ENCODE measurements at places on chromosomes 5 and 9.

DNA sequence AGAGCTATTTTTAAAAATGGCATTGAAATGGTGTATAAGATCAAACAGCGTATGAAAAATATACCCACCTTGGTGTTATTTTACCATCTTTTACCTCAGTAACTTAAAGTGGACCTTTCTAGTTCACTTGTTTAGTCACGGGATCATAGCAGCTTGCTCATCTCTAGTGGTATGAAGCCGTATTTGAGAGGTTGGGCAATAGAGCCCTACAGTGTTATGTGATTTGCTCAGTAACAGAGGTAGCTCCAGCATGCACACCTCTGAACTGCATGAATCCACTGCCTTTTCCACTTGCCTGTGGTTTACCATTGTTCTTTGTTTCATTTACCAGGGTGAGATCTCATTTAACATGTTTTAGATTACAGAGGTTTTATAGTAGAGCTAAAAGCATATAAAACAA lies 134.4 kb downstream of the ATG10 start:
- DNase-seq = no peak

DNA sequence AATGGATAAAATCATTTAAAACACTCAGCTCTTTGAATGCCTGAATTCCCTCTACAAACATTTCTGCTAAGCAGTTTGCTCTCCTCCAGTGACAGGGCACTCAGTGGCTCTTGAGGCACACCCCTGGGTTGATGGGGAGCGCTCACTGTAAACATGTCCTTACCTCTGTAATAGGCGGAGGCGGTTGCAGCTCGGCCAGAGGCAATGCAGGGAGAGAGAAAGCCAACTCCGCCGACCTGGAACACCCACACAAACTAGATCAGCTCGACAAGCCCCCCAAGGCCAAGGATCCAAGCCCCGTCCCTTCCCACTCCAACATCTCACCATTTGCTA lies 329 bp downstream of the CDC23 start:
- DNase-seq = peak; percentile 56

DNA sequence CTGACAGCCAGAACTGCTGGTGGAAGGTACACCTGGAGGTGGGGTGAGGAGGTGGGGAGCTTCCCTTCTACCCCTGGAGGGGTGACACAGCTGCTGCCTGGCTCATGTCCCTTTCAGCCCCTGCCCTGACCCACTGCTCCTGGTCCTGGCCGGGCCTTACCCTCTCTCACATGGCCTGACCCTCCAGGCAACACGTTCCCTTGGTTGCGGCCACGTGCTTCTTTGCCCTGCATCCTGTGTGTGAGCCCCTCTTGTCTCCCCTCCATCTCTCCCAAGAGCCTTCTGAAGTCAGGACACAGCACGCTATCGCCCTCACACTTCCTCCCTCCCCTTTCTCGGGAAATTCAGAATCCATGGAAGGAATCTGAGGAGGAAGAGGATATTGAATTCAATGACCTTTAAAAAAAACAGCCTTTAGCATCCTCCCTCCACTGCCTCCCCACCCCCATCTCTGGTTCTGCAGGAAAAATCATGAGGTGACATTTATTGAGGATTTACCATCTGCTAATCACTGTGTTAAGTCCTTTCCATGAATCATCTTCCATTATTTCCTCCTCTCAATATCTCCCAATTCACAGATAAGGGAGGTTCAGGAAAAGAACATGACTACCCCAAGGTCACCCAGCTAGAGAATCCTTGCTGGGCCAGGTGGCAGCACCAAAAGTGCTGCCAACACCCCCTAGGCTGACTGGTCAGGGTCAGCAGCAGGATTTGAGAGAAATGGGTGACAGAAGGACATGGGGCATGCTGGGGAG lies 8.3 kb downstream of the AQP3 start:
- no peak for DNase-seq

- DNase-seq = no peak
Measured at GRCh38 chr9:22044583-22044982, 35.5 kb upstream of the CDKN2B start.

GRCh38 chr5:18078157-18078556 lies 443.9 kb downstream of the TAF11L14 start:
- no peak for DNase-seq

GRCh38 chr5:139312075-139312474 lies 18.5 kb downstream of the MATR3 start:
- DNase-seq = no peak

- no peak for DNase-seq
Measured at GRCh38 chr5:122755783-122756182, 19.1 kb upstream of the SNX2 start.

DNA sequence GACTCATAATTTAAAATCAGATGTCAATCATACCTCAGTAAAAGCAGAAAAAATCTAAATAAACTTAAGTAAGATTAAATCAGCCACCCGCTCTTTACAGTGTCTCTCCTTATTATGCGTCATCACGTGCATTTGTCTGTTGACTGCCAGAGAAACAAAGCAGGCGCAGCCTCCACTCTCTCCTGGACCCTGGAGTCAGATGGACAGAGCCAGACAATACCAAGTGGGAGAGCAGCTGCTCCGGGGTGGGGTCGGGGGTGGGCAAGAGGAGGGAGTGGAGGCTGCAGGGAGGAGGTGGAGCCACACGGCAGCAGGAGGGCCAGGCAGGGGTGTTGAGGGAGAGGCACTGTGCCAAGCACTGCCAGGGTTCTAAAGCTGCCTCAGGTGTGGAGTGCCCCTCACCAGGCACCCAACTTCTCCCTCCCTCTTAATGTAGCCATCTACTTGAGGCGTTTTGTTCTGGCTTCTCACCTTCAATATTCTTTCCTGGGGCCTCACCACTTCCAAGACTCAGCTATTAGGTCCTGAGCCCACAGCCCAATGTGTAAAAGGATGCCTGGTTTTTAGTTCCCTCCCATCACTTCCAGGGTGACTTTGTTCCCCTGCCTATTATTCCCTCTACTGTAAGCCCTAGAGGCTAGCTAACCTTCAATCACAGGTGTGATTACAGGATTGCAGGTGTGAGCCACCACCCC lies 96.3 kb downstream of the GLDC start:
- no peak for DNase-seq

GRCh38 chr9:77981332-77981731 lies 50.3 kb downstream of the GNAQ start:
- DNase-seq = peak; percentile 7

- DNase-seq = no peak
Measured at GRCh38 chr5:173928871-173929574, 40.9 kb downstream of the CPEB4 start.

GRCh38 chr5:127428748-127429147 lies 88.7 kb upstream of the PRRC1 start:
- no peak for DNase-seq

GRCh38 chr5:29899583-29899982 lies 1293.9 kb upstream of the CDH6 start:
- DNase-seq = peak; percentile 14

DNA sequence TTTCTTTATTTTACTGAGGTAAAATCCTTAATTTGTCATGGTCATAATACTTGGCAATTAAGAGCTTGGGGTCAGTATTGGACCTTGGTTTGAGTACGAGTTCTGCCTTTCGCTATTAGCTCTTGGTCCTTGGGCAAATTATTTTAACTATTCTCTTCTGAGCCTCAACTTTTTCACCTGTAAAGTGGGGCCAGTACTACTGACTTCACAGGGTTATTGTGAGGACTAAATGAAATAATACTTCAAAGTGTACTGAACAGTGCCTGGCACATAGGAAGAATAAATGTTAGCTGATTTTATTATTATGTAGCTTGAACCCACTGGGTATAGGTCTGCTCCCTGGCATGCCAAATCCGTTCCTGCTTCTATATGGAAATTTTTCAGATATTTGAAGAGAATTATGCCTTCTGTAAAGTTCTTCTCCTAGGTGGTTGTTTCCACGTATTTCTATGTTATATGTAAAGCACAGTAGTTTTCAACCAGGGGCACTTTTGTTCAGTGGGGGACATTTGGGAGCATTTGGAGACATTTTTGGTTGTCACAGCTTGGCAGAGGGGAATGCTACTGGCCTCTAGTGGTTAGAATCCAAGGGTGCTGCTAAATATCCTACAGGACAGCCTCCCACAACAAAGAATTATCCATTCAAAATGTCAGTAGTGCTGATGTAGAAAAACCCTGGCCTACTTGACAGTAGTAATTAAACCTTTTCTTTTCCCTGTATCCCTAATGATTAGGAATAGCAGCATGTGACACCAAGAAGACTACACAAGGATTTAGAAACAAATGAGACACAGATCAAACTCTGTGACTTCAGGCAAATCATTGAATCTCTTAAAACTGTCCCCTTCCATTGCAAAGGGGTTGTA lies 4.5 kb downstream of the RCL1 start:
- peak; percentile 37 for DNase-seq

DNA sequence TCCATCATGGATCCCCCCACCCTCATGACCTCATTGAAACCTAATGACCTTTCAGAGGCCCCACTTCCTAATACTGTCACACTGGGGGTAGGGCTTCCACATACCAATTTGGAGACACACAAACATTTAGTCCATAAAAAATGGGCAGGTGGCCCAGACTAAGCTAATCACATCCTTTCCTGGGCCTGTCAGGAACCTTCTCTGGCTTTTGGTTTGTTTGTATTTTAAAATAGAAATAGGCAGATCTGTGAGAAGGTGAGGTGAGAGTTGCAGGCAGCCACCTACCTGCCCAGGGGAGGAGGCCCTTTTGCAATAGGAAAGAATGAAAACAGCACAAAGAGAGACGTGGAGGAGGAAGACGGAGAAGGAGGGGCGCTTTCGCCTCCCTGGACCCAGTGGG lies 90.2 kb upstream of the BOD1 start:
- DNase-seq = no peak

DNA sequence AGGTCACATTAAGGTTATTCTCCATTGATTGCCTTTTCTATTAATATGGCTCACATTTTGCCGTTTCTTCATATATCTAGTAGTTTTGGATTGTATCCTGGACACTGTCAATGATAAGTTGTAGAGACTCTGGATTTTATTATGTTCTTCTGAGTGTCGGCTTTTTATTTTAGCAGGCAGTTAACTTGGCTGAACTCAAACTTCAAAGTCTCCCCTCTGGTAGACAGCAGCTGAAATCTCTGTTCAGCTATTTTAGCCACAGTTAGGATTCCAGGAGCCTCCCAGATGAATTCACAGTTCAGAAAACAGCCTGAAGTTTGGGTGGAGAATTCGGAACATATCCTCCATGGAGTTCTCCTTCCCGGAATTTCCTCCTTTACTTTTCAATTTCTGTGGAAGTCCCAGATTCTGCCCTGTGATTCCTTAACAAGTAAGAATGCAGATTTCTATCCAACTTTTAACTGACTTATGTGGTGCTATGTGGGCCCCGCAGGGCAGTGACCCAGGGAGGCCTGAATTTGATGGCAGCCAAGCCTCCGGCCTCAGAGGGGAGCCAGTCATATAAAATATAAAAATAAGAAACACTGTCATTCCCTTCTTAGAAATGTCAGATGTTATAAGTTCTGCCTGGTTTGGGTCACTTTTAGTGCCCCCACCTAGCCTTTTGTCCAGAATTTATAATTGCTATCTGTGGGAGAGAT lies 39.3 kb upstream of the MVB12B start:
- no peak for DNase-seq

DNA sequence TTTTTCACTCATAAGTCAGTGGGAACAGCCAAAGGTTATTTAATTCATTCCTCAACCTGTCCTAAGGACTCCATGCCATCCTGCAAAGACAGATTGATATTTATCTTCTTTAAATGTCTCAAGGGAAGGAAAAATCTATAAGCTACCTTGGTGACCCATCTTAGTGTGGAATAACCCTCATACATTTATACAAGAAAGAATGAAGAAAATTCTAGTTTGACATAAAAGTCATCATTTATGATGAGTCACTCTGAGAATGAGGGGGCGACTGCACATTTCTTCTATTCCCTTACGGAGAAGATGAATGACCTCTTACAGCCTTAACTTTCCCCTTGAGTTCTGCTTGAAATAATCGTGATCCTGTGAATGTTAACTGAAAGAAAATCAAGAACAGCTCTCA lies 26.8 kb upstream of the NUDT12 start:
- DNase-seq = no peak

GRCh38 chr9:95007226-95007869 lies 280.8 kb downstream of the AOPEP start:
- peak; percentile 52 for DNase-seq

- DNase-seq = peak; percentile 64
Measured at GRCh38 chr9:133792721-133793470, 54.7 kb upstream of the SARDH start.

DNA sequence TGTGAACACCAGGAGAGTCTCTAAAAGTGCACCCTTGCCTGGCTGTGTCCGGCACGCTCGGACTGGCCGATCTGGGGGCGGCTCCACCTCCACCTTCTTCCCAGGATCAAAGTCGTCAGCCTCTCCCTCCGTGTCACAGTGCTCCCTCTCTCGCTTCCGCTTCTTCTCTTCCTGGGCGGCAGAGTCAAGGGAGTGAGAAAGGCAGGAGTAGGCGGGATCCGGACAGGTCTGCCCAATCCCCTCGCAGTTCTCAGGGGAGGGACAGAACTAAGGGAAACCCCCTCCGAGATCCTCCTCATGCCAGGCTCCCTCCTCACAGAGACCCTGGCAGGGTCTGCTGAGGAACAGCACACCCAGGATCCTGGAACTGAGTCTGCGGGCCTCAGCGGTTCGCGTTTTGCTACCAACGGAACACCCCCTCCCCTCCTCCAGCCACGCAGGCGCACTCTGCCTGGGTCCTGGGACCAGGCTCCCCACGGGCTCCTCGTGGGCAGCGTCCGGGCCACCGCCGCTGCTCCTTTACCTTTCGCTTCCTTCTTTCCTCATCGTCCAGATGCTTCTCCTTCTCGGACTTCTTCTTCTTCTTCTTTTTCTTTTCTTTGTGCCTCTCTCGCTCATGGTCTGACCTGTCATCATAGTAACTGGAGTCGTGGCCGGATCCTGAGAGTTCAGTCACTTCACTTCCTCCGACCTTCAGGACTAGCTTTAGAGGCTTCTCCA lies 1.3 kb downstream of the BRD9 start:
- DNase-seq = no peak

- DNase-seq = no peak
Measured at GRCh38 chr5:170648541-170648940, 135.0 kb upstream of the GABRP start.

- no peak for DNase-seq
Measured at GRCh38 chr9:90540734-90541133, 101.9 kb downstream of the DIRAS2 start.

GRCh38 chr5:158485604-158486081 lies 614.1 kb downstream of the EBF1 start:
- no peak for DNase-seq

GRCh38 chr5:132459983-132460838 lies 30.4 kb downstream of the IRF1 start:
- peak; percentile 34 for DNase-seq
